ENCODE measurements at places on chromosomes 6 and 20. TPM values are rescaled to one million over a fixed set of nuclear protein-coding genes. Genes with fewer than 3 reads are reported as not detected.

GRCh38 chr20:50513169-50514034 lies 3.2 kb downstream of the PTPN1 start:
- no peak for ATAC-seq

DNA sequence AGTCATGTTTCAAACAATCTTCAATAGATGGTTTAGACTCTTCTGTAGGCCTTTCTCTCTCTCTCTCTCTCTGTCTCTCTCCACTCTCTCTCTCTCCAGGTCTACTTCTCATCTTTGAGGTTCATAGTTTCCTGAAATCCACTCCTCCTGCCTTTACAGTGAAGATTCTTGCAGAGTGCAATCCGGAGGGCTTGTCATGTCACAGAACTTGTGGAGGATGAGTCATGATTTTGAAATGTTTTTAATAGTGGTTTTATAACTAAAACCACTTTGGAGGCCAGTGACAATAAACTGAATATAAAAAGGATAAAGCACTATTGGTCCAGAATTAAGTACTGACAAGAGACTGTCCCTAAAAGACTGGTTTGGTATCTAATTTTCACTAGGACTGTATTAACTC lies 156.3 kb downstream of the KIF6 start:
- no peak for ATAC-seq

DNA sequence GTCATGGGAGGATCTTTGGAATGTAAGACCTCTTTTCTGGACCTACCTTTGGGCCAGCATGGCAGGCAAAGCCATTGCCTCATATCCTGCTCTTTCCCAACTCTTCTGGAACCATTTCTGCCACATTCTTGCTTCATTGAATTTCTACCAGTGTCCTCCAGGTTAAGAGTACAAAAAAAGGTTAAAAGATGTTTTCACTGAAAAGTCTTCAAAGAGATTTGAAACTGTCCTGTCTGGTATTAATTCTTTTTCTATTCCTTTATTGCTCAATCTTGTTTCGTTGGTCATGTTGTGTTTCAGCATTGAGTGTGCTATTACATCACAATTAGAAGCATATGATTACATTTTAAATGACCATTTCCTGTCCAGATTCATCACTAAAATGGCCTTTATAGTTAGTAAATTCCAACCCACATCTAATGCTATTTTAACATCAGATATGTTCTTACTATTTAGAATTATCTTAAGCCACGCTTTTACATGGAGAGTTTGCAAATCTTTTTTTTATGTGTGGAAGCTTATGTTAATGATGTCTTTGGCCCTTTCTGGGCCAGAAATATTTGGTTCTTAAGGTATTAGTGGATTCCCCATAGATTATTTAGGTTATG lies 450.9 kb downstream of the GJA1 start:
- ATAC-seq, result peak; percentile 61

GRCh38 chr6:170162775-170163404 lies 128.0 kb downstream of the DLL1 start:
- ATAC-seq, result no peak

DNA sequence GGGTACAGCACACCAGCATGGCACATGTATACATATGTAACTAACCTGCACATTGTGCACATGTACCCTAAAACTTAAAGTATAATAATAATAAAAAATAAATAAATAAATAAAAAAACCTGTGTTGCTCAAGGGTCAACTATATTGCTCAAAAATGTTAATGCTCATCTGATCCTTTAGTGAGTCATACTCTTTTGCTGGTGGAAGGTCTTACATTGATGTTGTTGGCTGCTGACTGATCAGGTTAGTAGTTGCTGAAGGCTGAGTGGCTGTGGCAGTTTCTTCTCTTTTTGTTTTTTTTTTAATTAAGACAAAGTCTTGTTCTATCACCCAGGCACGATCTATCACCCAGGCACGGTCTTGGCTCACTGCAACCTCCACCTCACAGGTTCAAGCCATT lies 29.6 kb upstream of the SMIM26 start:
- no peak for ATAC-seq

GRCh38 chr6:105783333-105783935 lies 302.7 kb upstream of the PRDM1 start:
- no peak for ATAC-seq

Gene HELZ2
- total RNA-seq, result 20.9 TPM

Gene C6orf141
- total RNA-seq, result 1.6 TPM
